ENCODE measurements at places on chromosomes 3 and 15.

- no peak for DNase-seq
Measured at GRCh38 chr3:98710067-98710659, 53.0 kb upstream of the ST3GAL6 start.

- no peak for DNase-seq
Measured at GRCh38 chr3:154568064-154568463, 138.1 kb upstream of the GPR149 start.

GRCh38 chr15:61871926-61872522 is 188.2 kb downstream of the VPS13C start:
- peak; percentile 25 for DNase-seq

DNA sequence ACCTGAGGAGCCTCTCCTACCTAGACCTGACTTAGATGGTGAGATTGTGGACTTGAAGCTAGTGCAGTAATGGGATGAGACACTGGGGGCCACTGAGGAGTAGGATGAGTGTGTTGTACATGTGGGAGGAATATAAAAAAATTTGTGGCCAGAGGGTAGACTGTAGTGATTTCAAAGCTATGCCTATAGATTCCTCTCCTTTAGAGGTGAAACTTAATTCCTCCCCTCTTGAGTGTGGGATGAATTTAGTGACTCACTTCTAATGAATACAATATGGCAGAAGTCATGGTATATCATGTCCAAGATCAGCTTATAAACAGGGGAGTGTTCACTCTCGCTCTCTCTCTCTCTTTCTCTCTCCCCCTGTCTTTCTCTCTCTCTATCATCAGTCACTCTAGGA is 6.7 kb downstream of the ZNF860 start:
- DNase-seq = no peak

DNA sequence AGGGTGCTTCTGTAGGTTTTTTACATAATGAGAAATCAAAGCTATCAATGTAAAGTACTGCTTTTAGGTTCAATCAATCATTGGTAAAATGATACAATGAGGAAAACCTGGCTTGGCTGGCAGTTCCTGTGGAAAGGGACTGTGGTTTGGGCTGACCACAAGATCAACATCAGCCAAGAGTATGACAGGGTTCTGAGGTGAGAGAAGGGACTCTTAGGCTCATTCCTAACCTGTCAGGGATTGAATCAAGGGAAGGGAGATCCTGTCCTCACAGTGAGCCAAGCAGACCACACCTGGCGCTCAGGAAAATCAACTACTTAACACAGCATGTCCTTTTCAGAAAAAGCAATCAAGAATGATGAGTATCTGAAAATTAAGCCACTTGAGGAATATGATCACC is 111.1 kb downstream of the MAGI1 start:
- DNase-seq = no peak

DNA sequence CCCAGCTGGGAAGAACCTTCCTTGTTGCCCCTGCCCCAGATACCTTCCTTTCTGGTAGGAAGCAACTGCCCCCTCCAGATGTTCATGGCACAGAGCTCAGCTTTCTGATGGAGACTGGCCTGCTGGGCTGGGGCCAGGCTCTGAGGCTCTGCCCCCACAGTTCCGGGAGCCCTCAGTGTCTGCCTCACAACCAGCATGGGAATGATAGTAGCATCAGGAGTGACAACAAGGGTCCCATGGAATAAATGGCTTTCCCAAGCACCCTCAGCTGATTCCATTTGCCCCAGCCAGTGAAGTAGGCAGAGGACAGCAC is 65.6 kb upstream of the IQSEC1 start:
- DNase-seq = no peak

DNA sequence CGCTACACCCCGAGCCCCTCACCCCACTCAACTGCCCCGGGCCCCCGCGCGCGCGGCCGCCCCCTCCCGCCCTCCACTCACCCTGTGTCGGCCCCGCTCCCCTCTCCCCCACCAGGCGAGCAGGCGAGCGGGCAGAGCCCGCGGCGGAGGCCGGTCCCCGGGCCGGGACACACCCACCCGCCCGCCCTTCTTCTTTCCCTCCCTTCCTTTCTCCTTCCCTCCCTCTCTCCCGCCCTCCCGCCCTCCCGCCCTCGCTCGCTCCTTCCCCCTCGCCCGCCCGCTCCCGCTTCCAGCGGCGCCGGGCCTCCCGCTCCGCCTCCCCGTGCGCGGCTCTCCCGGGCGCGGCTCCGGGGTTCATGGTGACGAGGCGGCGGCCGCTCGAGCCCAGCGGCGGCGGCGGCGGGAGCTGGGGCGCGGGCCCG is at the start of gene CTDSPL:
TSS of gene CTDSPL (plus strand) at position 261 of the 422 bp plus-strand sequence. CDS start 320 bp downstream, outside the sequence.
- no peak for DNase-seq

DNA sequence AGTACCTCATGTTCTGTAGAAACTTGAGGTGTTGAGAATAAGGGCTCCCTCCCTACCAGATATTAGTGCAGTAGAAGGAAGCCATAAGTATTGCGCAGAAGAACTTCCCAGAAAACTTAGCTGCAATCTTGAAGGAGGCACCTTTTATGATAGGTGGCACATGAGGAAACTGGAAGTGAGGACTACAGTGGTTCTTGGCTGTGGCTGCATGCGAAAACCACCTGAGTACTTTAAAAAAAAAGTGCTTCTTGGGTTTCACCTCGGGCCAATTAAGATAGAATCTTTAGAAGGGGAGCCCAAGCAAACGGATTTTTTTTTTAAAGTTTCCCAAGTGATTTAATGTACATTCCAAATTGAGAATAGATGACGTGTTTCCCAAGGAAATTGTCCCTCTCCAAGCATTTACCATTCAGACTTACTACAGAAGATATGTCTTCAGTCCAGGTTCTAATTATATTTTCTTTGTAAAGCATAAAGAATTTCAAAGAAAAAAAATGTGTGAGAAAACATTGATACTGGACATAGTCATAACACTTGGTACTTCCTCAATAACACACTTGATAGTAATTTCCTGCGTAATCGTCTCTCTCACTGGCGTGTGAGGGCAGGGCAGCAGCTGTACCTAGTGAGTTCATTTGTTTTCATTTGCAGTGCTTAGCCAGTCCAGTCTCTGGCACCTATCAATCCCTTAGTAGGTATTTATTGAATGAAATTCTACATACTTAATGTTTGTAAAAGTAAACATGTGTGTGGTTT is 12.3 kb upstream of the NR1I2 start:
- no peak for DNase-seq
